ENCODE measurements at places on chromosomes 1 and 21.

DNA sequence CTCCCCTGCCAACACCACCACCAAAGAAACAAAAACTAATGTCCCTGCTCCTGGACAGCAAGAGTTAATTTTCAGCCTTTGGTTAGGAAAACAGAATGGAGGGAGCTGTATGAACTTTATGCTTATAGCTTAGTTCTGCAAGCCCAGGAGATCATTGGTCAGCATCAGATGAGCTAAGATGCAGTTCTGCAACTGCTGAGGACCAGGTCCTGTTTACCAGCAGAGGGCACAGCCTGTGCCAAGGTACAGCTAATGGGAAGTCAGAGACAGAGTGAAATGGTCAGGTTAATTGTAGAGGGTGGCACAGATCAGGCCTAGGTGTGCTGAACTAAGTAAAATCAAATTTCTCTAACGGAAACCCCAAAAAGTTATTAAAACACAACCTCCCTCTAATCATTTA, 161.3 kb downstream of the ROR1 start:
- no peak for DNase-seq

- DNase-seq, result no peak
Measured at GRCh38 chr1:89466307-89466930, 58.2 kb upstream of the LRRC8B start.

DNA sequence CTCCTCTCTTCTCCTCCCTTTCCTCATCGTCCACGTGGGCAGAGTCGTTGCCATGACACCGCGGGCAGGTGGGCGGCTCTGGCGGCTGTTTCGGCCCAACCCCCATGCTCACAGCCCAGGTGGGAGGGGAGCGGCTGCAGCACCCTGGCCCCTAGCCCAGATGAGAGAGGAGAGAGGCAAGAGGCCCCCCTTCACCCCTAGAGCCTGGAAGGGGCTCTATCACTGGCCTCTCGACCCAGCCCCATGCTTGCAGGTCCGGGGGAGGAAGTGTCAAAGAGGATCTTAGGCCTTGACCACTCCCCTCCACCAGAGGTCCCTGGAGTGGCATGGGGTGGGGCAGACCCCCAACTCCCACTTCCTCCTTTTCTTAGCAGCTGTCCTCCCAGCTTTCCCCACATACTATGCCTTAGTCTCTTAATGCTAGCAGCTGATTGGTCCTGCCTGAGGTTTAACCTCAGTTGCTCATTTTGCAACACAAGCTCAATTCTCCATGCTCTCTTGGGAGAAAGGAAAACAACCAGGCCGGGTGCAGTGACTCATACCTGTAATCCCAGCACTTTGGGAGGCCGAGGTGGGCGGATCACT, 10.4 kb downstream of the DLGAP3 start:
- DNase-seq, result no peak

DNA sequence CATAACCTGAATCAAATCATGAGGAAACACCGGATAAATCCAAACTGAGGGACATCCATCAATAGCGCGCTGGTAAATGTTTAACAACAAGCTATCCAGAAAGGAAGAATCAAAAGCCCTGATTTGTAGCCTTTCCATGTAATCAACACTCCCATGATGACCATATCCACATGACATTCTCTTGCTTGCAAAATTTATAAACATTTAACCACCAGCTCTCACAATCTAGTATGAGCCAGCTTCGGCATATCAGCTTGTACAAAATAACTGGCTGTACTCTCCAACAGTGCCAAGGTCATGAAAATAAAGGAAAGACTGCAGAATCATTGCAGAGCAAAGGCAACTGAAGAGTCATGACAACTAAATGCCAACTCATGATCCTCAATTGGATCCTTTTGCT, 15.7 kb downstream of the HSD11B1 start:
- no peak for DNase-seq

GRCh38 chr1:150089846-150090520, 22.4 kb downstream of the VPS45 start:
- no peak for DNase-seq

GRCh38 chr1:165630629-165631341, at the start of gene MGST3:
Gene MGST3 (plus strand): TSS chr1:165631234. CDS start chr1:165649848, 18,614 bp downstream.
- peak; percentile 84 for DNase-seq

GRCh38 chr1:226123591-226124471, 61.3 kb downstream of the H3-3A start:
- no peak for DNase-seq

GRCh38 chr1:112114540-112114939, 125.1 kb upstream of the KCND3 start:
- no peak for DNase-seq

- DNase-seq, result no peak
Measured at GRCh38 chr1:12326986-12327385, 97.2 kb downstream of the VPS13D start.

DNA sequence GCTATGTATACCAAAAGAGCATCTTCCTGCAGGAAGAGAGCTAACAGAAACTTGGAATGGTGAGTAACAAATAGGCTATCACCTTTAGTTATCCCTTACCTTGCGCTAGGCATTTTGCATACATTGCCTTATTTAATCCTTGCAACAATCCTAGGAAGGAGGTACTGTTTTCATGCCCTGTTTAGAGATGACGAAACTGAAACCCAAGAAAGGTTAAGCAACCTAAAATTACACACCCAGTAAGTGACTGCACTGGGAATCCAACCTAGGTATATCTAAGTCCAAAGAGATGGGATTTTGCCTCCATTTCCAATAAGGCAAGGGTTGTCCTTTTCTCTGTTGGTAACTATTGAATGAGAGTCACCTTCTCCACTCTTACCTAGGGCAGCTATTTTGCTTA, 144.5 kb downstream of the TM2D1 start:
- DNase-seq, result no peak

DNA sequence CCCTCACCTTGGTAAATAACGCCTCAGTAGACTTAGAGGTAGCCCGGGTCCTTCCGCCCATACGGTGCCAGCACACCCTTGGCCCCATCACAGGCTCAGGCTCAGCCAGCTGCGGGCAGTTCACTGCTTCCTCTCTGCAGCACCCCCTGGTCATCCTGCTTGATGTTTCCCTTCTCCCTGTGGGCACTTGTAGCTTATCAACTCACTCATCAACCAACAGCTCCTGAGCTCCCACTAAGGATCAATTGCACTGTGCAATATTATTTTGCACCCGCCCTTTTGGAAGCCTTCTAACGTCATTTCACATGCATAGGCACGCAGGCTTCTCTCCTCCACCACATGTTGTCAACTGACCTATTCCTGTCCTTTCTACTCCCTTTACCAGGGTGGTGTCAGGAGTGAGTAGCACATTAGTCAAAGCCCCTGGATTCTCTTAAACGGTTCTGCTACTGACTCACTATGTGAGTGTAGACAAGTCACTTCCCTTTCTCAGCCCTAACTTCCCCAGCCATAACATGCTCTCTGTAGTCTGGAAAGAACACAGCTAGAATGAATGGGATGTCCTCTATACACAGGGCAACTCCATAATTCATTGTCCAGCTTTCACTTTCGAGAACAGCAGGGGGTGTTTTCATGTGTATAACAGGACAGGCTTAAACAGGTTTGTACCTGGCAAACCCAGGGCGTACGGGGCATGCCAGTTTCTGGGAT, 47.1 kb upstream of the IRF2BP2 start:
- no peak for DNase-seq

DNA sequence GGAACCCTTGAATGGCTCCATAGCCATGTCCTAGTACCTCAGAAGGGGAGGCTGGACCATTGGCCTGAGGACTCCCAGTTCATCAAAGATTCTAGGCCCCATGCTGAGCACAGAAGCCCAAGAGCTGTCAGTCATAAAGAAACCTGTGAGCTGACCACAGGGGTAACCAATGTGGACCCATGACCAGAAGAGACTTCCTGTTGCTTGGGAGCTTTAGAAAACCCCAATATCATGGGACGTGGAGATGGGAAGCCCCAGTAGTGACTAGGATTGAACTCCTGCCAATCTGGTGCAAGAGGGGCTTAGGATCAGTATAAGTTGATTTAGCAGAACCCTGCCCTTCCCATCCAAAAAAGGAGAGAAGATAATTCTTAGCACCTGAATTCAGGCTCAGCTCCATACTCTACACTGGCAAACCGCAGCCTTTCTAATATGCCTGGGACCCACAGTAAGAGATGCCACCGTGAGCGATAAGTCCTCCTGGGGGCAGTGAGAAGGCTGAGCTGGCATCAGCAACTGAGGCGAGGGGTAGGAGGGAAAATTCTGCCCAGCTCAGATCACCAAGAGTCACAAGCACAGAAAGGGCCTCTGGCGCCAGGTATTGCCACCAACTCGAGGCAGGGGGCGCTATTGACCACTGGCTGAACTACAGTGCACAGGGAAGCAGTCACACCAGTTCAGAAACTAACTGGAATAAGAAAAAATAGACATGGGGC, 108.9 kb downstream of the CAPN8 start:
- no peak for DNase-seq

- no peak for DNase-seq
Measured at GRCh38 chr1:40662151-40662550, 3.3 kb downstream of the RIMS3 start.

GRCh38 chr1:21868941-21869454, 56.9 kb downstream of the LDLRAD2 start:
- no peak for DNase-seq

GRCh38 chr1:19582318-19582717, 61.8 kb upstream of the NBL1 start:
- DNase-seq, result peak; percentile 65

- DNase-seq, result no peak
Measured at GRCh38 chr1:44616991-44617702, 57.1 kb downstream of the TMEM53 start.

- no peak for DNase-seq
Measured at GRCh38 chr1:53498555-53499131, 39.4 kb downstream of the DMRTB1 start.

DNA sequence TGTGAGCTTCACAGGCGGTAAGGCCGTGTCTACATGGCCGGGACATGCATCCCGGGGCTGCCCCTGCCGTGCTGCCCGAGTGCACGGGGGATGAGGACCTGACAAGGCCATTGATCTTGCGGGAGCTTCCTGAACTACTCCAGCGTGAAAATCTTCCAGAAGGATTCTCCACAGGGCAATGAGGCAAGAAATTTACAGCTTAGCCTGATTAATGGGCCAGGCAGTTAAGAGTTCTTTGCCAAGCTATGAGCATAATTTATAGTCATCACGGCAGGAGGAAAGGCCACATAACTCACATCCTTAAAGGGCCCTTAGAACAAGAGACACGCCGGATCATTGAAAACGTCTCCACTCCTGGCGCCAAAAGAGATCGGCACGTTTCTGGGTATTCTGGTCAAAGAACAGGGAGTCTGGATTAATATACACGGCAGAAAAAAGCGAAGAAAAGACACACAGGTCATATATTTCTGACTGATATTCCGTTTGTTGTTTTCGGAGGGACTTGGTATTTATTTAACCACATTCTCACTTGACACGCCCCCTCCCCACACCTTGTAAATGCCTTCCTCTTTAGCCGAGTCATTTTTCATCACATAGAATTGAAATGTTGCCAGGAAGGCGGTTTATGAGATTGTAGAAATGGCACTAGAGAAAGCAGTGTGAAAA, 180.5 kb downstream of the DYRK1A start:
- no peak for DNase-seq

GRCh38 chr21:34367320-34367935, 3.6 kb downstream of the KCNE2 start:
- DNase-seq, result peak; percentile 10

- DNase-seq, result no peak
Measured at GRCh38 chr1:169330927-169331326, 36.7 kb downstream of the NME7 start.

All from stimulated activated CD8-positive, alpha-beta memory T cell treated with anti-CD3 and anti-CD28 coated beads, Interleukin-12 subunit alpha, Interleukin-12 subunit beta, amount 100 ng/mL, for 1 hour (primary cell).